ENCODE measurements at places on chromosomes 5 and 9. TPM values are rescaled to one million over a fixed set of nuclear protein-coding genes. Genes with fewer than 3 reads are reported as not detected.

- no peak for DNase-seq
Observed at GRCh38 chr5:132342291-132343180, 27.0 kb upstream of the SLC22A5 start.

The MYOZ3 gene
- total RNA-seq, result not detected

The UBAP2 gene
- total RNA-seq, result 31.6 TPM

The SLC25A51 gene
- total RNA-seq, result 29.6 TPM

- DNase-seq, result no peak
Observed at GRCh38 chr5:143074414-143074996, 304.3 kb downstream of the ARHGAP26 start.

DNA sequence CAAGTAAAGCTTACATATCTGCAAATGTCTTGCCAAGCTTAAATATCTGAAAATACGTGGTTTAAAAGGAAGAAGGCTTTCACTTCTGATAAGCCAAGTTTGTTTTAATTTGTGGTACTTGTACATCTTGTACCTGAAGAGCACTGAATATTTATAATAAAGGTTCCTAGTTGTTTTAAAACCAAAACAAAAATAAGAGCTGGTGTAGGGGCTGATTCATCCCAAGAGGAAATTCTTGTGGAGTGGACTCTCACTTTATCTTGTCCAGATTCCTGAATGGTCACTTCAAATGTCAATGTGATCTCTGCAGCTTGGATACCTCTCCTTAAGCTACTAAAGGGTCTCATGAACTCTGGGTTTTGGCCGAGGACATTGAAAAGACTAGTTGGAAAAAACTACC lies 29.5 kb downstream of the MAMDC2 start:
- DNase-seq, result no peak

DNA sequence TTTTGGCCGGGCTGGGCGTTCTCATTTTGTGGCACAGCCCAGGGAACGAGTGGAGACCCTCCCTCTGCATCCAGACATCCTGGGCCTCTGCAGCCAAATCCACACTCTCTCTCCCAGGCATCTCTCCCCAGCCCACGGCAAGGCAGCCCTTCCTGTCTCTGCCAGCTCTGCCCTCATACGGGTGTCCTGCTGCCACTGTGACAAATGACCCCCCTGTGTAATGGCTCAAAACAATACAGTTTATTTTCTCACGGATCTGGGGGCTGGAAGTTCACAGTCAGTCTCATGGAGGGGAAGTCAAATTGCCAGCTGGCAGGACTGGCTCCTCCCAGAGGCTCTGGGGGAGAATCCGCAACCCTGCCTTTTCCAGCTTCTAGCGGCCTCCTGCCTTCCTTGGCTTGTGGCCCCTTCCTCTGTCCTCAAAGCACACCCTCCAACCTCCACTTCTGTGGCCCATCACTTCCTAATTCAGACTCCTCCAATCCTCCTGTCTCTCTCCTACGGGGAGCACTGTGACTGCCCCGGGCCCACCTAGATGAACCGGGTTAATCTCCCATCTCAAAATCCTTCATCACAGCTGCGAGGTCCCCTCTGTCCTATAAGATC lies 70.2 kb upstream of the COL5A1 start:
- peak; percentile 43 for DNase-seq

DNA sequence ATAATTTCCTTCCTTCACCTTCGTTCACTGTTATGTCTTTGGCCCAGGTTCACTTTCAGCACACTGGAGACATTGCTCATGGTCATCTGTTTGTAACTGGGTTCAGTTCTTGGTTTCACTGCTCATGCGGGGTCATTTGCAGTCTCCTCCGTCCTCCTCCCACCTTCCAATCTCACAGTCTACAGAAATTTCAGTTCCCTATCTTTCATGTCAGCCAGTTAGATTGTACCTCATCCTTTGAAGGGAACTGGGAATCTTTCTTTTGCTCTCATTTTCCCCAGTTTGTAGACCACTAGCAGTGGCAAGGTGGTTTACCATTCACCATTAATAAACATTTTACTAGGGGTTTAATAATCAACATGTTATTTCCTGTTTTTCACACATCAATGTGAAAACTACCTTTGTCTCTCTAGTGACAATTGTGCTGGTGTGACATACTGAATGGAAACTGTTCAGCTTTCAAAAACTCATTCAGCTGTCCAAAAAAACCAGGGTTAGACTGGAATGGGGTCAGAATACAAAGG lies 100.9 kb upstream of the IL6ST start:
- DNase-seq, result no peak

DNA sequence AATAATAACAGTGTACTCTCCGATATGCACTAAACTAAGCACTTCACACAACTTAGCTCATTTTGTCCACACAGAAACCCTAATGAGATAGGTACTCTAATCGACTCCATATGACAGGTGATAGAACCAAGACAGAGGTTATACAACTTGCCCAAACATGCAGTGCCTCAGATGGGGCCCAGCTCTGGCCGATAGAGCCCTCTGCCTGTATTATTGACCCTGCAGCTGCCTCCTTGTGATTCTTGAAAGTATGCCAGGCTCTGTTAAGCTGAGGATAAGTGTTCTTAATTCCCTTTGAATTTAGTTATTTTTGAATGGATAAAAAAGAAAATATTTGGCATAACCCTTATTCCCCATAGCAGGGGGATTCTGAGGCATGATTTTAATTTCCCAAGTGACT lies 78.5 kb downstream of the HMHB1 start:
- DNase-seq, result no peak

DNA sequence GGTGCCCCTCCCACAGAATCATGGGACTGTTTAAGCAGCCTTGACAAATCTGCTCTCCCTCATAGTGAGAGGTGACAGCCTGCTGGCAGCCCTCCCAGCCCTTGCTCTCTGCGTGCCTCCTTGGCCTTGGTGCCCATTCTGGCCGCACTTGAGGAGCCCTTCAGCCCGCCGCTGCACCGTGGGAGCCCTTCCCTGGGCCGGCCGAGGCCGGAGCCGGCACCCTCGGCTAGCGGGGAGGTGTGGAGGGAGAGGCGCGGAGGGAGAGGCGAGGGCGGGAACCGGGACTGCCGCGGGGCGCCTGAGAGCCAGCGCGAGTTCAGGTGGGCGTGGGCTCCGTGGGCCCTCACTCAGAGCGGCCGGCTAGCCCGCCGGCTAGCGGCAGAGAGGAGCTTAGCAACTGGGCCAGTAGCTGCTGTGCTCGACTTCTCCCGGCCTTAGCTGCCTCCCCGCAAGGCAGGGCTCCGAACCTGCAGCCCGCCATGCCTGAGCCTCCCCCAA lies 125.9 kb upstream of the MYO10 start:
- DNase-seq, result no peak

The SNCB gene
- 2.2 TPM for total RNA-seq

- no peak for DNase-seq
Observed at GRCh38 chr9:121365564-121365963, 4.5 kb downstream of the STOM start.

DNA sequence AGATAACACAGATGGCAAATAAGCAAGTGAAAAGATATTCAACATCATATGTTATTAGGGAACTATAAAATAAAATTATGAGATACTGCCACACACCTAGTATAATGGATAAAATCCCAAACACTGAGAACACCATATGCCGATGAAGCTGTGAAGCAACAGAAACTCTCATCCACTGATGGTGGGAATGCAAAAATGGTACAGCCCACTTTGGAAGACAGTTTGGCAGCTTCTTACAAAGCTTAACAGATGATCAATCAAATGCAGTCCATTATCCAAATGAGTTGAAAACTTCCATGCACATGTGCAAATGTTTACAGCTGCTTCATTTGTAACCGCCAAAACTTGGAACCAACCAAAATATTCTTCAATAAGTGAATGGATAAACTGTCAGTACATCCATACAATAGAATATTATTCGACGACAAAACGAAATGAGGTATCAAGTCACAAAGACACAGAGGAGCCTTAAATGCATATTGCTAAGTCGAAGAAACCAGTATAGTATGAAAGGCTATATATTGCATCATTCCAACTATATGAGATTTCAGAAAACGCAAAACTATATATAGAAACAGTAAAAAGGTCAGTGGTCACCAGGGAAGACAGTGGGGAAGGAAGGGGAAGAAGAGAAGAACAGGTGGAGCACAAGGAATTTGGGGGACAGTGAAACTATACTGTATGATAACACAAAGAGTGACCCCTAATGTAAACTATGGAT lies 14.9 kb downstream of the PFDN1 start:
- no peak for DNase-seq

GRCh38 chr9:134301387-134302129 lies 24.7 kb upstream of the RXRA start:
- DNase-seq, result no peak

The MARCOL gene
- total RNA-seq, result not detected

DNA sequence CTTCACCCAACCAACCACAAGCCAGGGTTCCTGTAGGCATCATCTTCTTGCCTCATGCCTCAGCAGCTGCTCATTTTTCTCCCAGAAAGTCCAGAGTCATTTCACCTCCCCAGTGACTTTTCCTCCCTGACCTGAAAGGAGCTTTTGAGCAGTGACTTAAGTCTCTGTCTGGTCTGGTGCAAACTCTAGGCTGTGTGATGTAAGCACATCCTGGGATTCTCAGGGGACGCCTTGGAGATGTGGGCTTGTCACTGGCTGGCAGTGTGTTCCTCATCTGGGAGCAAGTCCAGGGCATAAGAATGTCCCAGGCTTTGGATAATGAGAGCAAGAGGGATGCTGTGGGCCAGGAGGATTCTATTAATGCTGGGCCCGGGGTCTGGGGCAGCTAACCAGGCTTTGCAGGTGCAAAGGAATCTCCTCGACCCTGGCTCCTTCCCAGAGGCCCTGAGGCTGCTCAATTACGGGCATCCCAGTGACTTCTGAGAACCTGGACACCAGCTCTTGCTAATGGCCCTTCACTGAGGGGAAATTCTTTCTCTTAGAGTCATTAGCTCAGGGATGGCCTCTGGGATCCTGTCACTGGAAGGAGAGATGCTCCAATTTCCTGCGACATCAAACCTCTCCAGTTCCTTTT lies 211.0 kb upstream of the PANK3 start:
- no peak for DNase-seq

DNA sequence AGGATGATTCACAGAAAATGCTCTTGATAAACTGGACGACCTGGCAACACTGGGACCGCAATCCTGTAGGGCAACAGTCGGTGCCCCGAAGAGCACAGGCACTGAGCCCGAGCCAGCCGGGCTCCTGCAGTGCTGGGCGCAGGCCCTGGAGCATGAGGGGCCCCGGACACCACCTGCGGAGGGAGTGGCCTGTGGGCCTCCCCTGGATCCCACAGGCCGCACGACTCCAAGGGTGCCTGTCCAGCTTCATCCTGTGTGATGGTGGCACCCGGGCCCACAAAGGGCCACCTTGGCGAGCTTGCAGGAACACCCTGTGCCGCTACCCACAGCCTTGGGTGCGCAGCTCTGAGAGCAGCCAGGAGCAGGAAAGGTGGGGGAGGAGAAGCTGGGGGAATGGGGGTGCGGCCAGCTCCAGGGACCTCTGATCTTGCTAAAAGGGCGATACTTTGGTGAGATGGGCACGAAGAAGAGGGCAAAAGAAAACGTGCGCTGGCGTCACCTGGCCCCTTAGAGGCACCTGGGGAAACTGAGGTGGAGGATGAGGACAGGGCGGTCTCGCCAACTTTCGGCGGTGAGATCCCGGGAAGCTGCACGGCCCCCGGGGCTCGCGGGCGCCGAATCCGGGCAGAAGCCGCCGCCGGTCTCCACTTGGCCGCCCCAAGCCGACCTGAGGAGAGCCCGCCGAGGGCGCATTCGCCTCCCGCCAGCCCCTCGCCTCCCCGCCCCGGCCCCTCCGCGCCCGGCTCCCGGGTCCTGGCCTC lies 722 bp downstream of the TBC1D9B start:
- peak; percentile 75 for DNase-seq

The PRRX2 gene
- total RNA-seq, result 4.7 TPM

DNA sequence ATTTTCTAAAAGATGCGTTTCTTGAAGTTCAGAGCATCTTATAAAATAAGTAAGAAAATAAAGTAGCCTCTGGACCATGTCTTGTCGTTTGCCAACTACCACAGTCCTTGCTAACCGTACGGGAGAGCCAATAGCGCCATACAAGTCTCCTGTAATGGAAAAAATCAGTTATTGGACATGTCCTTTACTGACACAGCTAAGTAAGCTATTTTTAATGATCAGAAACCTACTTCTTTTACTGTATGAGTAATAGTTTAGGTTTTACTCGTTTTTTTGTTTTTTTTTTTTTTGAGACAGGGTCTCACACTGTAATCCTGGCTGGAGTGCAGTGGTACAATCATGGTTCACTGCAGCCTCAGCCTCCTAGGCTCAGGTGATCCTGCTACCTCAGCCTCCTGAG lies 37.7 kb upstream of the RAPGEF6 start:
- no peak for DNase-seq

DNA sequence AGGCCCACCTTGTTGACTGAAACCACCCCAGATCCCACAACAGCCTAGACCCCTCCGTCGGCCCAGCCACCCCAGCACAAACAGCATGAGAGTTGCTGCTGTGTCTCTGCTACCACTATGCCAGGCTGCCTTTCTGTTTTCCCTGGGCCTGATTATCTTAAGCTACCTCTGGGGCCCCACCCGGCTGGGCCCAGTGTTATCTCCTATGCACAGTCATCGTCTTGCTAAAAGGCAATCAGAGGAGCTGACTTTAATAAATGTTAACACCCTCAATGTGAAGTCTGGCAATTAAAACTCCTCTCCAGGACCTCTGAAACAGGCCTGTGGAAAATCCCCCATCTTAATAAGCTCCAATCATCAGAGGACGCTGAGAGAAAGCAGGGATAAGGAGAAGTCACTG lies 144.9 kb downstream of the FAM114A2 start:
- no peak for DNase-seq

The OR1J2 gene
- total RNA-seq, result not detected

The DCTN4 gene
- 55.5 TPM for total RNA-seq

DNA sequence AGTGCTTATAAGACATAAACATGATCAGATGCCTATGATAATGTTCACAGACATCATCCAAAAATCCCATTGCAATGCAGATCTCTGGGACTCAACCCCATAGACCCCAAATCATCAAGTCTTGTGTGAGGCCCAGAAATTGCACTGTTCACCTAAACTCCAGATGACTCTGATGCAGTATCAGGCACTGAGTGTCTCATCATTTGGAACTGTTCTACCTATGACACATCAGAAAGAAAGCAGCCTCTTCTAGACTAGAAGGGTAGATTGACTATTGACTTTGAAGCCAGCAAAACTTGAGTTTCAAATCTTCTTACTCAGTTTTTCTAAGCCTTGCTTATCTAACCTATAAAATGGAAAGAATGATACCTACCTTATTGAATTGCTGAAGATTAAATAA lies 58.7 kb upstream of the PAPPA start:
- DNase-seq, result no peak

GRCh38 chr9:32565967-32566366 lies 7.0 kb downstream of the NDUFB6 start:
- DNase-seq, result no peak

The FAM78A gene
- total RNA-seq, result 2.0 TPM

GRCh38 chr5:146055432-146055831 lies 49.9 kb downstream of the PLAC8L1 start:
- DNase-seq, result no peak

GRCh38 chr9:15206903-15207696 lies 99.9 kb downstream of the TTC39B start:
- DNase-seq, result no peak

The NUTM2G gene
- not detected for total RNA-seq

GRCh38 chr5:58786035-58786434 lies 203.2 kb downstream of the RAB3C start:
- no peak for DNase-seq

Measured in sigmoid colon (tissue), 7 donors.